ENCODE measurements at places on chromosomes 16 and 17.

DNA sequence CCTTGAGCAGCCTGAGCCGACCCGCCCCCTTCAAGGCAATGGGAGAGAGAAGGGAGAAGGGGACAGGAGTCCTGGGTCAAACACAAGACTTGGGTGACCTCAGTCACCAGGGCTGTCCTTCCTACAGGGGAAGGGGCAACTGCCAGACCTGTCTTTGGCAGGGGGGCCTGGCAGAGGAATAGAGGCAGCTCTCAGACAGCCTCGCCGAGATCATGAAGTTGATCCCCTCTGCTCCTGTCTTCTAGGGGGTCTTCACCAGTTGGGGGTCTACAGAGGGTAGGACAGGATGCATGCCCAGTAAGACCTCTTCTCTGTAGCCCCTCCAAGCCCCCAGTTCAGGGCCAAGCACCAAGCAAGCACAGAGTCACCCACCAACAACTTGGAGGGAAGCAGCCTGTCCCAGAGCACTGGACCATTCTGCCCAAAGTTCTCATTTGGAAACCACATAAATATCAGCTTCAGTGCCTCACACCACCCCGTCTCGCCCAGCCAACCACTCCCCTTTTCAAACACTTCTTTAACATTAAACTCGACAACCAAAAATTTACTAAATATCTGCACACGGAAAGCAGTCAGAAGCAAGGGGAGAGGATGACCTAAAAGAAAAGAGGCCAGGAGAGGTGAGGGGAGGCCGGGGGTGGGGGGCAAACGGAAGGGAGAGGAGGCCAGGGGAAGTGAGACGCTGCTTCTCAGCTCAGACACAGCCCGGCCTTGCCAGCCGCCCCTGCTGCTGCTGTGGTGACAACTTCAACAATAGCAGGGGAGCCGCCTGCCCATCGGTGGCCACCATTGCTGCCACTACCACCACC lies 7.7 kb downstream of the DOK4 start:
- DNase-seq = no peak

GRCh38 chr16:72848759-72849664 lies 198.9 kb downstream of the ZFHX3 start:
- DNase-seq = no peak

DNA sequence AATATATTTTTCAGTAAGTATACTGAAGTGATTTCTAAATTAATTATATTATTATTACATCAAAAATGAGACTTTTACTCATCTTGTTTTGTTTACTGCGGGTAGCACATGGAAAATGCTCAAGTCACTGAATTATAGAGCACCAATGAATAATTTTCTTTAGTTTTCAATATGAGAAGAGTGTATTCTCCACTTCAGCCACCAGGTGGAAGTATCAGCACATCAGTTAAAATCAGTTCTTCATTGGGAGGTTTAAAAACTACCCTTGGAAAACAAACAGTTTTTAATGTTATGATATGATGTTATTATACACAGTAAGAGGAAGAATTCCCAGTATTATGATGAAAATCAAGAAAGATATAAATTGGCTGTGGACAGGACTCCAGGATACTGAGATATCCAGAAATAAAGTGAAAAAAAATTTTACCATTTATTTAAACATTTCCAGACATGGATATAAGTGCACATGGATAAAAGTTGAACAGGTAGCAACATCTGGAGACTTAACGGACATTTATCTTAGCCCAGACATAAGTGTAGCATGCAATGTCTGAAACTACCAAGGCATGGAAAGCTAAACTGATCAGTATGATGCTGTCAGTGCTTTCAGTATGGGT lies 467.3 kb downstream of the KCNJ2 start:
- no peak for DNase-seq

DNA sequence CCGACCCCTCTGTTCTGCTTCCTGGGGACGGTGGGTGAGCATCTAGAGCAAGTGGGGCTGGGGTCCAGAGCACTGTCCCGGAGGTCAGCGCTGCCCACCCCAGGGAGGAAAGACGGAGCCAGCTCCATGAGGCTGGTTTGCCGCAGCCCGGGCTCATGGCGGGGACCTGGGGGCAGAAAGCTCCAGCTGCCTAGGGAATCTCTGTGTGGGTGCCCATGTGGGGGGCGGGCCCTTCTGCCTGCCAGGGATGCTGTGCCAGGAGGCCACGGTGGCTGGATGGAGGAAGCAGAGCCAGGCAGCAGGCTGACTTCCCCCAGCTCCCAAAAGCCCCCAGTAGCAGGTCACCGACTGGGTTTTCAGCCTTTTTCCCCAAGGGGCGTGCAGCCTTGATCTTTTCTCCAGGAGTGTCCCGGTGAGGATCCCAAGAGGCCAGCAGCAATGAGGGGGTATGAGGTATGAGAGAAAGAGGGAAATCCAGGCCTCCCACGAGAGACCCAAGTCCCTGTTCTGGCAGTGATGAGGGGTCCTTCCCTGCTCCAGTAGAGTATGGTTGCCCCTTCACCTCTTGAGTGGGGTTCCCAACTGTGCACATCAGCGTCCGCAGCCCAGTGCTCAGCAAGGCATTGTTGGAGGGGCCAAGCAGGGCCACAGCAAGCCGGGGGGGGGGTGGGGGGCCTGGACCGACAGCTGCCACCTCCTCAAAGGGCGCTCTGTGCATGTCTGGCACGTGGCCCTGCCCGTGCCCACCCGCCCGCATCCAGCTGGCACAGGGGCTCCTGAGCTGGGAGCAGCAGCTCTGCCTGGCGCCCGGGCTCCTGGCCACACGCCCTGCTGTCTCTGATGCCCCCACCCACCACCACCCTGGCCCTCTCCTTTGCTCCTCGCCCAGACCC lies 15.6 kb upstream of the BCAR1 start:
- no peak for DNase-seq

Data from activated CD8-positive, alpha-beta memory T cell treated with anti-CD3 and anti-CD28 coated beads for 48 hours (primary cell).